ENCODE measurements at places on chromosomes 2 and 18.

- no peak for DNase-seq
These were observed 11.6 kb downstream of the CFLAR start for GRCh38 chr2:201127570-201127969.

GRCh38 chr2:26975656-26976055, 5.2 kb downstream of the MAPRE3 start:
- DNase-seq: no peak

DNA sequence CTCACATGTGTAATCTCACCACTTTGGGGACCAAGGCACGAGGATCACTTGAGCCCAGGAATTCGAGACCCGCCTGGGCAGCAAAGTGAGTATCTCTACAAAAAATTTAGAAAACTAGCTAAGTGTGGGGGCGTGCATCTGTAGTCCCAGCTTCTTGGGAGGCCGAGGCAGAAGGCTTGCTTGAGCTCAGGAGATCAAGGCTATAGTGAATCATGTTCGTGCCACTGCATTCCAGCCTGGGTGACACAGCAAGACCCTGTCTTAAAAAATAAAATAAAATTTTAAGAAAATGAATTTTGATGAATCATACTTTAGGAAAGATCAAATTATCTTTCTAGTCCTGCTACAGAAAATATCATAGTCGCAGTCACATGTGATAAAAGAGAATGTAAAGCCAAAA, 46.9 kb downstream of the CABYR start:
- no peak for DNase-seq

DNA sequence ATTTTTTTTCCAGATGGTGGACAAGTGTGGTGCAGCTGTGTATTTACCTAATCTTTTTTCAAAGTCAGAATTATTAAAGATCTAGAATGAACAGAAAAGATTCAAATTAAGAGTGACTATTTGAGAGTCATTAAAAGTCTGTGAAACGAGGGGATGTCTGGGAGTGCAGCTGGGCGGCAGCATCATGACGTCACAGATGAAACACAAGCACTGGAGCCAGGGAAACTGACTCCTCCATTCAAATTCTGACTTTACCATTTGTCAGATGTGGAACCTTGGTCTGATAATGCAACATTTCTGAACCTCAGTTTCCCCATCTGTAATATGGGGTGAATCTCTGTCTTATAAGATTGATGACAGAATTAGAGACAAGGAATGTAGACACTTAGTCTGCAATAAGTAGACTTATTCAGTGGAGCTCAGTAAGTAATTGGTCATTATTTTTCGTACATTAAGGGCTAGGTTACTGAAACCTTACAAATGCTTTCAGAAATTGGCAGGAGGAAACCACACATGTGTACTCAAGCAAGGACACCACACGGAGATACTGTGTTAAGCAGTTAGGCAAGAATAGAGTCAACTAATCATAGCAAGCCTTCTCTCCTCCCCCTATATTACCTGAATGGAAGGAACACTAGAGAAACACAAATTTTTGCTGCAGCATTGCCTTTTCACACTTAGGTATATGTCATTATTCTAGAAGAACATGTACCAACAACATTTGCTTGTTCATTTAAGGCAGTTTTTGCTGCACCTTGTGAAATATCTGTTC, 27.8 kb upstream of the CXXC1 start:
- no peak for DNase-seq

DNA sequence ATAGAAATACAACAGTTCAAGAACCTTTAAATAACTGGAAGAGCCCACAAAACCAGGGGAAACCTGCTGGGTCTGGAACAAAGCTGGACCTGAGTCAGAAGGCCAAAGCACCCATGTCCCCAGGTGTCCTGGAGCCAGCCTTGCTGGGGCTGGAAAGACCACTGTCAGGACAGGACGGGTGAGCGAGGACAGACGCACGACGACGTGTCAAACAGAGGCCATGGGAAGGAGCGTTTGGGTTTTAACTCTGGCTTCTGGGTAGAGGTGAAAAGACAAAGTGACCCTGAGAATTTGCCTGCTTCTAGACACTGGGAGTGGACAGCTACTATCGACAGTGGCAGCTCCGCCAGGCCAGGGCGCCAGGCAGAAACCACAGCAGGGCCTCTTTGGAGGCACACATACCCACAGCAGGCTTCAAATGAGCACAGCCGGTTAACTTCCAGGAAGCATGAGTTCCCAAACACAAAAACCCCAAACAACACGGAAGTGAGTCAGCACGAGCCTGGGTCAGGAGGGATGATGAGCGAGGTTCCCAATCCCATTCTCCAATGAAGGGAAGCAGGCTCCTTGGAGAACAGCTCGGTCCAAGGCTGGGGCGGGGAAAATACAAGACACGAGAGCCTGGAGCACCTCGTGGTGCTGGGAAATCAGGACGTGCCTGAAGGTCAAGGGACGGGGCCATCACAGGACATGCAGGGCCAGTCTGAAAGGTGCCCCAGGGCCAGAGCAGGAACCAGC, 208.0 kb downstream of the TWIST2 start:
- no peak for DNase-seq

DNA sequence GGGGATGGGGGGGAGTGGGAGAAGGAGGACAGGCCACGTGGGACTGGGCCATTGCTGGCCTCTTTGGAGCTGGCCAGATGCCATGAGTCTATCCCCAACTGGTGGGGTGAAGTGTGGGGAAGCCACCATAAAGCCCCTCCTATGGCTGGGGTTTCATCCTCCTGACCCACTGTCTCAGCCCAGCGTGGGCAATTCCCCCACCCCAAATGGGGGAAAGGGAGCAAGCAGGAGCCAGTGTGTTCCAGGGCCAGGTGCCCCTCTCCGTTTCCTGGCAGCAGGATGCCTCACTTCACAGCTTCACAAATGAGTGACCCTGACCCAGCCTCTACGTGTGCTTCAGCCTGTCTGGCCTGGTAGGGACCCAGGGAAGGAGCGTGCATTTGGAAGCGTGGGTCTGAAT, 474.7 kb upstream of the HS6ST1 start:
- no peak for DNase-seq

GRCh38 chr2:215664847-215665525, 229.1 kb upstream of the FN1 start:
- no peak for DNase-seq

DNA sequence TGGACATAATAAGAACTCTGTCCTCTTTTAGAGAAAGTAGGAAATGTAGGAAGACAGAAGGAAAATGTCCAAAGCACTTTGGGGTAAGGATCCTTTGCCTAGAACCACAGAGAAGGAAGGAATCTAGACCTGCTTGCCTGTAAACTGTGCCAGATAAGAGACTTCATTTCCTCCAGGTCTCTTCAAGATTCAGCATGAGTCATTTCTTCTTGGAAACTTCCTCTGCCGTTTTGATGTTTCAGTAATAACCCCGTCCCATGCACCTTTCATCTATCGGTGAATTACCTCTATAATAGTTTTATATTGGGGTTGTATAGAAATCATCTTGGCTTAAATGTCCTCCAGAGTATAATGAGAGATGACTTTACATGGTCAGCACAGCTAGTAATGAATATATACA, 63.2 kb upstream of the LRATD1 start:
- no peak for DNase-seq

DNA sequence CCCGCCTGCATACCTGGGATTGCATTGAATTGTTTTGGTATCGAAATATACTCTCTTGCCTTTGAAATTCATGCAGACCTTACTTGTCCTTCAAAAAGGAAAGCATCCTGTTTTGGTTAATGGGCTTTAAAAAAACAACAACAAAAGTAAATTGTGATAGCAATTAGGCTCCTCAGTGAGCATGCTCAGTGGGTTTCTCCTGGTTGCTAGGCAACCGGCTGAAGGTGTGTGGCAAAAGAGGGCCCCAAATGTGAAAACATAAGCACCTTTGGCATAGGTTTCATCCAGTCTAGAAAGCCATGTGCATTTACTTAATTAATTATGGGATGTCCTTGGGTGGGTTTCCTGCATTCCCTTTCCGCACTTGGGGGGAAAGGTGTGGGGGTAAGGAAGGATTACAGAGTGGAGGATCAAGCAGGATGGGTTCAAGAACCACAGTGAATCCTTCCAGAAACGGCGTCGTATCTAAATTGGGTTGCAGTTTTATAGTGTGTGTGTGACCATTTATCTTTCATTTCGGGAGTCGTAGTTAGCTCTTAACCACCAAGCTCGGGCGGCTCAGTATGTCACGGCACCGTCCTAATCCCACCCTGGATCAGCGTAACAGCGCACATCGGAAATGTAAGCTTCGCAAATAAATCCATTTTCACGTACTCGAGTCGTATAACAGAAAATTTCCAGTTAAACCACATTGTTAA, 274.9 kb upstream of the TCF4 start:
- DNase-seq: no peak

Measured in stimulated activated CD4-positive, alpha-beta T cell treated with anti-CD3 and anti-CD28 coated beads, Interleukin-12 subunit alpha, Interleukin-12 subunit beta, amount 100 ng/mL, for 4 hours (primary cell).